ENCODE measurements at places on chromosomes 16 and 17.

DNA sequence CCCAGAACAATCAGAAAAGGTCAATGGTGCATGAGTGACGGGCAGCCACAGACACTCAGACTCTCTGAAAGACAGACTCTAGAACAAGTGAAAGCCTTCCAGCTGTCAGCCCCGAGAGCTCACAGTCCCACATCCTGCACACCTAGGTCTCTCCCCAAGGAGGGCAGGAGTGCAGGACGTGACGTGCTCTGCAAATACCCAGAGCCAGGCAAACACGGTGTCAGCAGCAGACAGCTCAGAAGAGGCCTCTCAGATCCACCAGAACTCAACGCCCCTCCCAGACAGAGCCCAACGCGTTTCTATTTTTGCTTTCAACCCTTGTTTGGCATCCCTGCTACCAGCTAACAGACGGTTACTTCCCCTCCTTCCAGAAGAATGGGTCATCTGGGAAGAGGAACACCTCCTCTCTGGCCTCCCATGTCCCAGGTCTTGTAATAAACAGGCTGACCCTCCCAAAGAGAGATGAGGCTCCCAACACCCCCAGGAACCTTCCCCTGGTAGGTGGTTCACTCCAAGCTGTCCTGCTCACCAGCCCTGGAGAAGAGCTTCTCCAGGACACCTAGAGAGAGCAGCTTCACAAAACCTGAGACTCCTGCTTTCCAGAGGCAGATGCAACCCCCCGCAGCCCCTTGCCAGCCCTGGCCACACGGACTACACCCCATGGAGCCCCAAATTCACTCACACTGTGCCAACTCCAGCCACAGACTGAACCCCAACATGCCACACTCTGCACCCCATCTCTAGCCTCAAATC is 7.6 kb downstream of the PITPNM3 start:
- peak; percentile 5 for DNase-seq

GRCh38 chr17:41812381-41813151 is at the start of gene FKBP10:
Gene FKBP10 (plus strand): TSS chr17:41813004. CDS start chr17:41813035, 31 bp downstream.
- peak; percentile 5 for DNase-seq

- DNase-seq, result no peak
Measured at GRCh38 chr16:66036793-66037715, 329.4 kb upstream of the CDH5 start.

GRCh38 chr16:72609933-72610332 is 438.0 kb upstream of the PMFBP1 start:
- no peak for DNase-seq

GRCh38 chr16:1621851-1622250 is 9.7 kb downstream of the CRAMP1 start:
- DNase-seq, result no peak

- peak; percentile 79 for DNase-seq
Measured at GRCh38 chr17:37488009-37488604, 1.6 kb upstream of the DUSP14 start.

GRCh38 chr17:49995055-49995738 is at the start of gene DLX3:
Gene DLX3 (minus strand): TSS chr17:49995224. CDS start chr17:49994998, 226 bp downstream.
- DNase-seq, result peak; percentile 45

- DNase-seq, result no peak
Measured at GRCh38 chr16:14409563-14409962, 220.5 kb downstream of the PARN start.

- DNase-seq, result no peak
Measured at GRCh38 chr16:10831894-10832886, 13.6 kb upstream of the TVP23A start.

- no peak for DNase-seq
Measured at GRCh38 chr17:73424571-73424970, 112.8 kb upstream of the CDC42EP4 start.

DNA sequence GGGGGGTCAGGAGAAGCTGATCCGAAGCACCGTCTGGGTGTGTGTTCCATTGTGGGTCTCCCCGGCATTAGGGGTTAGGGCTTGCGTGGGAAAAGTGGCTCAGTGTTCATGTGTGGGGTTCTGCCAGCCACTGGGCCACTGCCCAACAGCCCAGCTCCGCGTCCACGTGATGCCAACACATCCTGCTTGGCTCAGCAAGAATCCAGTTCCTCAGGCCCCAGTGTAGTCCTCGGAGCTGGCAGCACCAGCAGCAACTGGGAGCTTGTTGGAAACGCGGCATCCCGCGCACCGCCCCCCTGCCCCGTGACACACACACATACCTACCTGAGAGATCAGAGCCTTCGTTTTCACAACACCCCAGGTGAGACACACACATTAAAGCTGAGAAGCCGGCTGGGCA is 18.9 kb downstream of the LGALS9 start:
- DNase-seq, result no peak

DNA sequence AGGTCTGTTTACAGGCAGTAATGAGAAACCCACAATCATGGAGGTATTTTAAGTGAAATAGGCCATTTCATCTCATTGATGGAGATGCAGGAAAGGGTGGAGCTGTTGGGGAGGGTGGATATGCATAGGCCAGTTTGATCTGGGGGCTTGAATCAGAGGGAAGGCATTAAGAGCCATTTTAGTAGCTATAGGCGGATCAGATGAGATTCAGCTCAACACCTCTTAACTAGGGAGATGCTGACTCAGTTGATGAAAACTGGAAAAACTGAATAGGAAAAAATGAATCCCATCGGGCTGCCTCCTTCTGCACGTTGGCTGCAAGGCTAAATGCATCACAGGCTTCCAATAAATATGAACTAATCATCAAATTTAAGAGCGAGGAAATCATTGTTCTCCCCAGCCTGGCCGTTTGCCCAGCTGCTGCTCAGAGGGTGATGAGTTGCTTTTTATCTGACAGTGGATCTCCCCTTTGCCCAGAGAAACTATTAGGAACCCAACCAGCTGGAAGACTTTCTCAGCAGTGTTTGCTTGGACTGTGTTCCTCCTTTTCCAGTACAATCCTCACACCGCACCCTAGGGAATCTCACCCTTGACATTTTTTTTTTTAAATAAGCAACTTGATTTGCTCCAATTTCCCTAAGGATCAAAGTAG is 149.6 kb downstream of the SOX9 start:
- peak; percentile 58 for DNase-seq

GRCh38 chr16:12245088-12245920 is 268.8 kb downstream of the SNX29 start:
- DNase-seq, result no peak

GRCh38 chr16:66523861-66524354 is 26.0 kb downstream of the TK2 start:
- no peak for DNase-seq

DNA sequence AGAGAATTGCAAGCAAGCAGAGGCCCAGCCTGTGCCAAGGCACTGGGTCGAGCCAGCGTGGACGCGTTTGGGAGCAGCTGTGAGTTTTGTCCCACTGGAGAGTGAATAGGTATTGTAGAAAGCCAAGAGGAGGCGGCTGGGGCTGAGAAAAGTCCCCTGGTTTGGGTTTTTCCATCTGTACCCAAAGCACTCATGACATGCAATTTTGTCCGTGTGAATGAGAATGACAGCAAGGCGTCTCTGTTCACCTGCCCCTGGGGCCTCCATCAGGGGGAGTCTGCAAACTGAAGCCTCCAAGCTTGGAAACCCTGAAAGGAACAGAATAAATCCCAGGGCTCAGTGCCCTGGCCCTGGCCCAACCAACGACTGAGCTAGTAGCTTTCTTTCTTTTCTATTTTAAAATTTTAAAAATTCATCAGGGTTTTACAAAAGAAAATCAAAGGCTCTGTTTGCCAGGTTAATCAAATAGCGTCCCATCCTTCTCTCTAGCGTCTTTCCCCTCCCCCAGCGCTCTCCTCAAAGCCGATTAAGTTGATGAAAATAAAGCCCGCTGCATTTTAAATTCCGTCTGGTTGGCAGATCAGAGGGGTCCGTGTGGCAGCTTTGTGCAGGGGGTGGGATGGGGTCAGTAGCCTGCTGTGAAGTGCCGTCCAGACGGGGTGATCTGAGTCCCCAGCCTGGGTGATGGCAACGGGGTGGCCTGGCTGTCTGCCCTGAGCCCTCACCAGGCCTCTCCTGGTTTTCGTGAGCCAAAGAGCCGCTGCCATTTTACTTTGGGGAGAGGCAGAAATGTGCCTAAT is 171.0 kb downstream of the KATNIP start:
- no peak for DNase-seq

Data from DMS153 (cell line).